ENCODE measurements at places on chromosomes 1 and 21. TPM values are rescaled to one million over a fixed set of nuclear protein-coding genes. Genes with fewer than 3 reads are reported as not detected.

The CYP4X1 gene
- 18.5 TPM for total RNA-seq

The EFNA3 gene
- 1.8 TPM for total RNA-seq

The TEKT2 gene
- total RNA-seq: 1.1 TPM

The LIPI gene
- not detected for total RNA-seq

The SAMSN1 gene
- total RNA-seq: 48.4 TPM

The FAM72B gene
- total RNA-seq: 1.3 TPM

The LRIG2 gene
- 16.8 TPM for total RNA-seq
